ENCODE measurements at places on chromosomes 2 and 18. TPM values are rescaled to one million over a fixed set of nuclear protein-coding genes. Genes with fewer than 3 reads are reported as not detected.

- peak; percentile 81 for DNase-seq
Observed at GRCh38 chr2:173184031-173185004, 108.7 kb downstream of the MAP3K20 start.

GRCh38 chr2:200376513-200377354 lies 70.2 kb downstream of the SPATS2L start:
- DNase-seq = no peak

DNA sequence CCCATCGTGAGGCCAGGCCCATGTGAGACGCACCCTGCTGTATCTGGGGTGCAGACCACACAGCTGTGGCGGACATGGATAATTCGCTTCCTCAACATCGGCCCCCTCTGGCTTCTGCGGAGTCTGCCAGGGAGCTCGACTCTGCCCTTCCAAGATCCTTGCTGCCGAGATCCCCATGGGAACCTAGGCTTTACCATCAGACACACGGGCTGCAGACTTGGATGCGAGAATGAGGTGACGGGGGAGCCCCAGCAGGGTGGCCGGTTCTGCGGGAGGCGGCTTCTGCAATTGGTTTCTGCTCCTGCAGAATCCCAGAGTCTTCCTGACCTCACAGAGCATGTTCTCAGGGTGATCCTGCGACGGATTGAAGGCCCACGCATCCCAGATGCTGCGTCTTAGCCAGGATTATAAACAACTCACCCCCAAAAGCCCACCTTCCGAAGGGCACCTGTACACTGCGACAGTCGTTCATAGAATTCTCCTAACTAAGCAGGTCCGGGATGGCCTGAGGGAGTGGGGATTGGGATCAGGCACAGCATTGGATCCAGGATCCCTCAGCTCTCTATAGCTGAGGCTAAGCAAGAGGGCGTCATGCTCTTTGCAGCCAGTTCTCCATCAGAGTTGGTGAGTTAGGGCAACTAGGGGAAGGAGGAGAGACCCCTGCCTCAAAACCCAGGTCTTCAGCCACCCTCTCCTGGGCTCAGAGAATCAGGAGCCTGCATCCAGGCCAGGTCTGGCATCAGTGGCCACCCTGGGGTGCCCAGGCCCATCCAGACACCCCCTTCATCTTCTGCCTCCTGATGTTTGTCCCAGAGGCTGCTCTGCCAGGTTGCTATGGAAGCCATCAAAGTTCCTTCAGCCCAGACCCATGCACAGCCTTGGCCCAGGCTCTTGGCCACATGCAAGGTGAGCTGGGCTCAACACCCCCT lies 74.7 kb upstream of the SNTG2 start:
- DNase-seq = no peak

- DNase-seq = no peak
Observed at GRCh38 chr2:29841386-29842004, 79.9 kb downstream of the ALK start.

- no peak for DNase-seq
Observed at GRCh38 chr2:115880558-115880957, 1438.1 kb downstream of the DPP10 start.

Gene CRYGD
- not detected for total RNA-seq

- no peak for DNase-seq
Observed at GRCh38 chr2:11832531-11832930, 86.1 kb downstream of the LPIN1 start.

GRCh38 chr2:85053802-85054201 lies 79.4 kb upstream of the TCF7L1 start:
- no peak for DNase-seq

- DNase-seq = no peak
Observed at GRCh38 chr18:3061581-3062312, 48.8 kb upstream of the LPIN2 start.

Gene MAL
- total RNA-seq = 20.6 TPM

GRCh38 chr2:51717312-51717711 lies 685.4 kb upstream of the NRXN1 start:
- DNase-seq = no peak

Gene CFAP65
- total RNA-seq = not detected

- DNase-seq = no peak
Observed at GRCh38 chr2:108325756-108326155, 37.1 kb downstream of the SULT1C2 start.

- no peak for DNase-seq
Observed at GRCh38 chr18:40902436-40902835, 1052.6 kb upstream of the PIK3C3 start.

GRCh38 chr2:113240915-113241911 lies 37.5 kb downstream of the PAX8 start:
- peak; percentile 87 for DNase-seq

Gene CD302
- total RNA-seq = 67.6 TPM

DNA sequence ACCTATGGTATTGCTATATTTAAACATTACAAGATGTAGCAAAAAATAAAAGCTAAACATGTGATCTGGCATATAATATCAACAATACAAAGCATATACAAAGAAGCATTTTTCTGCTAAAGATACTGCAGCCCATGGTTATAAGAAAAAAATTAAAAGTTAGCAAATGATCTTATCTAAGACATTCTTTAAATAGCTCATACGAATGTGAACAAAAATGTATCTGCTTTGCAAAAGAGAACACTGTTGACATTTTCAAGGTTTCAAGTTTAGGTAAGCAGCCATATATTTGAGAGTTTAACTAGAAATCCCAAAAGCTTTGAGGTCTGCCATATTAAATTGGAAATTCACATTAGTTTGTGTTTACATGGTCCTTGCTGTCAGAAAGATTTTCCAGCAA lies 301.0 kb upstream of the SLC39A10 start:
- DNase-seq = no peak

Gene SPP2
- not detected for total RNA-seq
